NCI-H2107 (cell line): ENCODE measurements at places on chromosomes 1 and 21.

DNA sequence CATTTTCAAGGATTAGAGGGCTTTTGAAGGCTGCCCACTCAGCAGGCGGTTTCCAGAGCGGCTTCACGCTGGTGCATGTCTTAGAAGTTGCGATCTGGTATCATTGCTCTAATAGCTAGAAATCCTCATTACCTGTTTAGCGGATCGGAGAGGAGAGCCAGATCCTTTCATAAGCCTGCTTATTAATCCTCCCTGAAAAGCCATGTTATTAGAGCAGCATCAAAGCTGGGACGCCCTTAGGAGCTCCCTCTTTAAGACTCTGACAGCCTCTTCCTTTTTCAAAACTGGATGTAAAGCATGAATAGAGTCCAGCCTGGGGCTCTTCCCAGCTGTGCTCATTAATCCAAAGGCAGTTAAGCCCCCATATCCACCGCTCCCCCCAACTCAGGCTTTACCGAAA is 13.9 kb upstream of the CTSE start:
- no peak for DNase-seq

DNA sequence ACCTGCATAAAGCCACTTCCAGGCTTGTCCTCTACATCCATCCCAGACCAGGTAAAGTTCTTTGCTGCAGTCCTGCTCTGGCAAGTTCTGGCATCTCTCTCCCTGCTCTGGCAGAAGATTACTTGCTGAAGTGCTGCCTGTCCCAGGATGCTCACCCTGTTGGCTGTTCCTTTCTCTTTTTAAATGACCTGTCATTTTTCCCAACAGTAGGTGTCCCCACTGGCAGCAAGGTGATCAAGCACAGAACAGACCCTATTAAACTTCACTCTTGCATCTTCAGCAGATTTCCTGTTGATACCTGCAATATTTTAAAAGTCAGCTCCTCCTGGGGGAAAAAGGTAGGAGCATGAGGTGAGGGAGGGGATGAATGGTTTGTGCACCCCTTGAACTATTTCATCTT is 332.6 kb downstream of the PBX1 start:
- no peak for DNase-seq

- no peak for DNase-seq
Measured at GRCh38 chr21:41112740-41113692, 54.9 kb upstream of the BACE2 start.

DNA sequence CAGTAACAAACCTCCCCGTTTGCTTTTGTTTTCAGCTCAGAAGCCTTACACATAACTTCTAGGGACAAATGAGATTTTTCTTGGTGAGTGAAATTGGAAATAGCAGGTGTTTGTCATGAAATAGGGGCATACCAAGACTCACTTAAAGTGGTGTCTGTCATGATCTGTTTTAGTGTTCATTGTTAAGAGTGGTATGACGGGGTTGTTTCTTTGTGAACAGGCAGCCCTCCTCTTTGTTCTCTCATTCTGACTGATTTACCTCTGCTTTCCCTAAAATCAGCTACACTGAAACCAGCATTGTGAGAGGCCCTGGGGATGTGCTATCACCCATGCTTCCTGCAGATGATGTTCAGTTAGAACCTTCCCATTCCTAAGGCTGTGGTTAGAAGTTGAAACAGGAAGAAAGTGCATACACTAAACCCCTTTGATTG is 2.5 kb upstream of the ERO1B start:
- no peak for DNase-seq

- DNase-seq, result no peak
Measured at GRCh38 chr1:37156646-37157045, 122.3 kb upstream of the GRIK3 start.

- DNase-seq, result no peak
Measured at GRCh38 chr1:67557696-67558448, 127.1 kb upstream of the GADD45A start.
